ENCODE measurements at places on chromosomes 1 and 21.

- no peak for DNase-seq
Measured at GRCh38 chr1:63690966-63691700, 82.7 kb upstream of the ROR1 start.

DNA sequence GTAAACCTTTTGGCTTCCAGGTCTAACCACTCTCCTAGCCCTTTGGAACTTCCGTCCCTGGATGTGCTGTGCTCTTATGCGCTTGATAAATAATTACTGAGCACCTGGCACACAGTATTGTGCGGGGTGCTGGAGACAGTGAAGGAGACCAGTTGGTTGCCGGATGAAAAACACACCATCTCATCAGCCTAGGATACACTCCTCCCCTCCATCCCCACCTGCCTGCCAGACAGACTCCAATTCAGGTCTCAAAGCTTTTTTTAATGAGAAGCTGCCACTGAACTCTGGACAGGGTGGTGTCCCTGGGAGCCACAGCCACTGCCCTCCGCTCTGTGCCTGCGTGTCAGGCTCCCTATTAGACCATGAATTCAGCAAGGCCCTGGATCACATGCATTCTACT is 9.2 kb downstream of the GNB1 start:
- no peak for DNase-seq

GRCh38 chr1:218946147-218946546 is 227.5 kb upstream of the LYPLAL1 start:
- DNase-seq, result no peak

- no peak for DNase-seq
Measured at GRCh38 chr1:98732985-98733781, 71.7 kb downstream of the SNX7 start.

- no peak for DNase-seq
Measured at GRCh38 chr1:150441121-150441520, 46.1 kb upstream of the TARS2 start.

DNA sequence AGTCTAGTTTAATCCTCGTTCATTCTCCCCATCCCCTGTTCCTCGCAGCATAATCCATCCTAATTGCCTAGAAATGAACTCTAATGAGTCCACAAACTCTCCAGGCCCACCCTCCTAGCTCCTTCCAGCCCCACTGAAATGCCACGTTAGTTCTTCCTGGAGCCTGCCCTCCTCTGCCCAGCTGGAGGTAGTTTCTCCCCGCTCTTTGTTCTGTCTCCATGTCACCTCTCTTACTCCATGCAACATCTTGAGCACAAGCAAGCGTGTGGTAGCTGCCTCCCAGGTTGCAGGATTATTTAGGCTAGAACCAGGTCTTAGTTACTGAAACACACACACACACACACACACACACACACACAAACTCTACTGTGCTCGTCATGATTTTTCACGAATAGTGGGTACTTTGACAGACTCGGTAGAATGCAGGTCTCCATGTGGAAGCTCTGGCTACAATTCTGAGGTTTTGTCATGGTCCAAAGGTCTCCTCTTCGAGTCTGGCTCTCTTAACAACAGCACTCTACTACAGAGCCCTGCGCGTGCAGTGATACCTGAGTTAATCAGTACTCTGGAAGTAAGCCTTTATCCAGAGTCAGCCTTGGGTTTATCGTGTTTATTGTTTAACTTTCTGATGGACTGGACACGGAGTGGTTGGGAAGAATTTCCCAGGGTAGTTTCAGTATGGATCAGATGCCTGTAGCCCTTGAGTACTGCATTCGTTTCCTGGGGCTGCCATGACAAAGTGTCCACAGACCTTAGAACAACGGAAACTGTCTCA is 27.5 kb downstream of the HUNK start:
- DNase-seq, result no peak

GRCh38 chr21:38721958-38722357 is 83.8 kb upstream of the ETS2 start:
- DNase-seq, result no peak

DNA sequence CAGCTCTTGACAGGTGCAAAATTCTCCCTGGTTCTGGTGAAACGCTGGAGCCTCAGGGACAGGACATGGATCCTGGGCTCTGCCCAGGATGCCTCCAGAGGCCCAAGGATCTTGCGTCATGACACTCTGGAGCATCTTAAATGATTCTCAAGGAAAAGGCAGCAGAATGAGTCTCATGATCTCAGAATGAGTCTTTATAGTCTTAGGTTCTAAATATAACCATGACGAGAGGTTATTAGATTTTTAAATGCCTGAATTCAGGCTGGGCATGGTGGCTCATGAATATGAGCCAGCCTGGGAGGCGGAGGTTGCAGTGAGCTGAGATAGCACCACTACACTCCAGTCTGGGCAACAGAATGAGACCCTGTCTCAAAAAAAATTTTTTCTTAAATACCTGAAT is 55.5 kb downstream of the ECE1 start:
- DNase-seq, result no peak

GRCh38 chr1:96918406-96918805 is 196.8 kb downstream of the PTBP2 start:
- no peak for DNase-seq

DNA sequence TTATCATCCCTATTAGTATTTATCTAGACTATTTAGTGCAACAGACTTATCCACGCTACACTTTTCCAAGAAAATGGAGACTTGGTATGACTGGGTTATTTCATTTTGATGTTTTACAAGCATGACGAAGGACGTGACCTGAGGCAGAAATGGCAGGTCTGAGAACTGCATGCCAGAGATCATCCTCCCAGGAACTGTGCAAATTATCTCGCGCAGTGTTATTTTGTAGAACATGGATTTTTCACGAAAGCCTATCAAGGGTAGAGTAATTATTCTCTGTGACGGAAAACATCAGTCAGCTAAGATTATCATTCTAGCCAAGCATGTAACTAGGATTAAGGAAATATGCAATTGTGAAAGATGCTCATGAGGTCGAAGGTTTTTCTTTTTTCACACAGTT is 361.5 kb upstream of the AJAP1 start:
- DNase-seq, result no peak

DNA sequence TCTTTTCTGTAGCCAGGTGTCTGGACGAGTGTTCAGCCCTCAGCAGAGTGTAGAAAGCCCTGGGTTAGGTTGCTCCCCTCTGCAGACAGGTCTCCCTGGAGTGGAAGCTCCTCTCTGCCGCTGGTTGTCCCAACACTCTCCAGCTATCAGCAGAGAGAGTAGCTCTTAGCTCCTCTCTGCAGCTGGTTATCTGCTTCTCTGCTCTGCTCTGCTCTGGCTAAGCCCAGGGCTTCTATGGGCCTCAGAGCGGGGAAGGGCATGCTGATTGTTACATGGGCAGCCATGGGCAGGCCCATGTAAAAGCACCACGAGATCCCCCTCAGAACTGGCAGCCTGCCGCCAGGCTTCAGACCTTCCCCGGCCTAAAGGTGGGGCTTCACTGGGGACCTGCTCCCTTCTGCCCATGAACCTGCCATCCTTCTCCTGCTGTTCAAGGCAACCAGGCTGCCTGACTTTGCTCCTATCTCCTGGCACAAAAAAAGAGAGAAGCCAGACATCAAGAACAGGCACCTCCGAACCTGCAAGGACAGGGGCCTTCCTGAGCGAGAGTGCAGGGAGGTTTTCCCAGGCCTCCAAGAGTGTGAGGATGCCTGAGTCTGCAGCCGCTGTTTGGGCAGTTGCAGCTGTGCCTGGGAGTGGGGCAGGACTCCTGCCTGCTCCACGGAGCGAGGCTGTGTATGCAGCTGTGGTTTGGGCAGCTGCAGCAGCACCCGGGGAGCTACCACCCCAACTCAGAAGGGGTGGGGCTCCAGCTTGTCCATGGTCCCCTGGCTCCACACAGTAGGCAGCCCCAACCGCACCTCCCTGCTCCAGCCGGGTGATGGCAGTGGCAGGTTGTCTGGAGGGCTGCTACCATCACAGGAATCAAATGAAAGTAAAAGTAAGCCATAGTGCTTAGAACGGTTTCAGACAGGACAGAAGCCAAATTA is 973.7 kb downstream of the LTN1 start:
- DNase-seq, result no peak

- no peak for DNase-seq
Measured at GRCh38 chr1:18358600-18358999, 122.1 kb upstream of the KLHDC7A start.

DNA sequence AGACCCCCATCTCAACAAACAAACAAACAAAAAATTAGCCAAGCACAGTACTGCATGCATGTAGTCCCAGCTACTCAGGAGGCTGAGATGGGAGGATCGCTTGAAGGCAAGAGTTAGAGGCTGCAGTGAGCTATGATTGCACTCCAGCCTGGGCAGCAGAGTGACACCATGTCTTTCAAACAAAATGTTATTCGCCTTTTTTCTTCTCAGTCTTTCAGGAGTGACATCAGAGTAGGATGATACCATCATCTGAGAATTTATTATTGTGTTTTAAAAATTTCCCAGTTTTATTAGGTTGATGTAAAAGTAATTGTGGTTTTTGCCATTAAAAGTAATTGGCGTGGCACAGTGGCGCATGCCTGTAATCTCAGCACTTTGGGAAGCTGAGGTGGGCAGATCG is 10.8 kb downstream of the PARK7 start:
- no peak for DNase-seq

- DNase-seq, result no peak
Measured at GRCh38 chr1:45260244-45260643, 53.8 kb upstream of the ZSWIM5 start.

DNA sequence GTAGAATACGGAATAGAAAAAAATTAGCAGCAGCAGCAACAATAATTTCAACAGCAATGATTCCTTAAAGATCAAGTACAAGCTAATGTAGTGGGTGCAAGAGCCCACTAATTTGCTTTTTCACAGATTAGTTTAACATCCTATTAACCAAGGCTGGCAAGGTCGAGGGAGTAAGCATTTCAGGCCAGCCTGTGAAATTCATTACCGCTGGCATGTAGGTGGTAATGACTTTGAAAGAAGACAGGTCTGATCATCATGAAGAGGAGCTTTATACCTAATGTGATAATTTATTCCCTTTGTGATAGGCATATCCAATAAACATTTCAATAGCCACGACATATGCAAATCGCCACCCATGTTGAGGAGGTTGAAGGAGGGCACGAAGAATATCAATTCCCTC is 11.2 kb upstream of the PRDM15 start:
- no peak for DNase-seq

GRCh38 chr1:156385534-156386031 is 16.6 kb downstream of the RHBG start:
- DNase-seq, result peak; percentile 70

DNA sequence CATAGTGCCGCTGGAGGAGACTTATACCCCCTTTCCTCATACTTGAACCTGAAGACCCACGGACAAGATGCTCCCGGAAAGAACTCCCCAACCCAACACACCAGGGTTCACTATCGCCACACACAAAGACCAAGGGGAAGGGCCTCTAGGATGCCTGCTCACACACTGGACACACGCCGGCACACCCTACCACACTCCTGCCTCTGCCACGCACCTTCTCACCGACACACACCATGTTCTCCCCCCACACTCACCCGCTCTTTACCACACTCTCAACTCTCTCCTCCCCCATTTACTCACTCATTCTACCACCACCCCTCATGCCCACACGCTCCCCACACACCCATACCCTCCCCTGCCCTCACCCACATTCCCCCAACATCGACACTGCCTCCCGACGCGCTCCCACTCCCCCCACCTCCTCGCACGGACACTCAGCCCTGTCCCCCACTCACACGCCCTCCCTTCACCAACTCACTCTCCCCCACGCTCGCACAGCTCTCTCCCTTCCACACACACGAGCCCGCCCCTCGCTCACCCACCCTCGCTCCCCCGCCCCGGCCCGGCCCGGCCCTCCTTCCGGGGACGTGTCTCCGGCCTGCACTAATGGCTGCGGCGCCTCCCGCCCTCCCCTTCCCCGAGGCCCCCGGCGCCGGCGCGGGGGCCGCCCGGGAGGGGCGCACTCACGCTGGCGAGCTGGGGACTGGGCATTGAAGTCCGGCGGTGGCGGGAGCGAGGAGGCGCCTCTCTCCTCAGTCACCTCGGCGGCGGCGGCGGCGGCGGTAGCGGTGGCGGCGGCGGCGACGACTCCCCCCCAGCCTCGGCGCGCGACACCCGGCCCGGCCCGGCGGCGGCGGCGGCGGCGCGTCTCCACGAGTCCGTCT is 626 bp downstream of the PTP4A2 start:
- no peak for DNase-seq

DNA sequence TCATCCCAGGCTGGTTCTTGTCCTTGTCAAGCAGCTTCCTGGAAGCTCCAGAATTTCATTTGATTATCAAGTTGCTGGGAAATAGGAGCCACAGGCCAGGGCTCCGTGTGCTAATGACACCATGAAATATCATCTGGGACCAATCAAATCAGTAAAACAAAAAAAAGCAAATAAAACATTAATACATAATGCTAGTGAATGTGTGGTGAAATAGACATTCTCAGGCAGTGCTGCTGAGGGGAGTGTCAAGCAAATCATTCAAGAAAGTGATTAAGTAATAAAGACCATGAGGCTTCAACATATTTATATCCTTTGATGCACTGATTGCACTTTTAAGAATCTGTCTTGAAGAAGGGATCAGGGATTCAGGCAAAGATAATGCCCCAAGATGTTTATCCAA is 213.7 kb downstream of the MATN1 start:
- no peak for DNase-seq

GRCh38 chr1:186420923-186421322 is 40.0 kb downstream of the PDC start:
- DNase-seq, result no peak

GRCh38 chr21:36747815-36748383 is 49.0 kb downstream of the SIM2 start:
- DNase-seq, result peak; percentile 51

DNA sequence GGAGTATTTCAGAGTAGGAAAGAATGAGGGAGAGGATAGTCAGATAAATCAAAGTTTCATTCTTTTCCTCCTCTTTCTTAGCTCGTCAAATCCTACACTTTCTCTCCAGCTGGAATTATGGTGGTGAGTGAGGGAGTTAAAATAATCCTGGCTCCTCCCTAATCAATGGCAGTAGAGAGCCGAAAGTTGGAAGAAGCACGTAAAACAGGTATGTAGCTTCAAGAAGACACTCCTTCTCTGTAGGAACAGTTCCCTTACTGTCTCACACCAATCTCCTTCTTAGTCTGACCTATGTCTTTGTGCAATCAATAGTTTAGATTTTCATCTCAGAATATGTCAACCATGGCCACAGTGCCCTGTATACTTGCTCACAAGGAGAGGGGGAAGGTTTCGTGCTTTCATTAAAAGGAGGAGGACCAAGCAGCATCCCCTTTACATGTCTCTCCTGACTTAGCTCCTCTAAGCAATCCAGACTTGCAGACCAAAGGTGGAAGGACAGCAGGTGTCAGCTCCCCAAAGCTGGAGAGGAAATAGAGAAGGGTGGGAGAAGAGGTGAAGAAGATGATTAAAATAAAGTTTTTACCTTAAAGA is 878 bp downstream of the MINDY1 start:
- no peak for DNase-seq

Measured in NCI-H1105 treated with DMSO at 0.1 percent for 48 hours (cell line).